Tibial artery (tissue), 4 donors: ENCODE measurements at places on chromosomes 11 and 22.
A peak's percentile ranks its signal among the peaks of the same experiment; 100 is the strongest.

- H3K27me3 ChIP-seq, result no peaks in the 10 kb centered on the region
- H3K36me3 ChIP-seq, result no peaks in the 10 kb centered on the region
- no peak overlapping the region for H3K4me3 ChIP-seq
- H3K27ac ChIP-seq, result no peak overlapping the region
- H3K4me1 ChIP-seq, result no peaks in the 10 kb centered on the region
- no peak for DNase-seq
These were observed 10.4 kb upstream of the SUN2 start for GRCh38 chr22:38766076-38766777.

- no peak overlapping the region for H3K4me3 ChIP-seq
- H3K36me3 ChIP-seq, result no peaks in the 10 kb centered on the region
- no peak overlapping the region for H3K27ac ChIP-seq
These were observed 46.1 kb upstream of the PRDM11 start for GRCh38 chr11:45100339-45100738.

GRCh38 chr11:128271401-128271800 lies 316.0 kb downstream of the ETS1 start:
- no peaks in the 10 kb centered on the region for H3K4me1 ChIP-seq
- H3K27me3 ChIP-seq, result no peaks in the 10 kb centered on the region
- no peaks in the 10 kb centered on the region for H3K36me3 ChIP-seq
- no peak for DNase-seq

GRCh38 chr11:531919-532526 lies 3.4 kb downstream of the HRAS start:
- DNase-seq, result no peak
- H3K27me3 ChIP-seq, result peaks cover 2% of the 10 kb centered on the region
- H3K4me1 ChIP-seq, result peaks cover 32% of the 10 kb centered on the region
- H3K27ac ChIP-seq, result no peak overlapping the region
- H3K36me3 ChIP-seq, result peaks cover 24% of the 10 kb centered on the region

GRCh38 chr22:47100019-47100418 lies 337.6 kb downstream of the TBC1D22A start:
- no peaks in the 10 kb centered on the region for H3K36me3 ChIP-seq
- DNase-seq, result no peak
- H3K4me3 ChIP-seq, result no peak overlapping the region

- no peaks in the 10 kb centered on the region for H3K36me3 ChIP-seq
- DNase-seq, result no peak
- no peak overlapping the region for H3K27ac ChIP-seq
These were observed 48.8 kb upstream of the TTLL12 start for GRCh38 chr22:43235445-43236409.

DNA sequence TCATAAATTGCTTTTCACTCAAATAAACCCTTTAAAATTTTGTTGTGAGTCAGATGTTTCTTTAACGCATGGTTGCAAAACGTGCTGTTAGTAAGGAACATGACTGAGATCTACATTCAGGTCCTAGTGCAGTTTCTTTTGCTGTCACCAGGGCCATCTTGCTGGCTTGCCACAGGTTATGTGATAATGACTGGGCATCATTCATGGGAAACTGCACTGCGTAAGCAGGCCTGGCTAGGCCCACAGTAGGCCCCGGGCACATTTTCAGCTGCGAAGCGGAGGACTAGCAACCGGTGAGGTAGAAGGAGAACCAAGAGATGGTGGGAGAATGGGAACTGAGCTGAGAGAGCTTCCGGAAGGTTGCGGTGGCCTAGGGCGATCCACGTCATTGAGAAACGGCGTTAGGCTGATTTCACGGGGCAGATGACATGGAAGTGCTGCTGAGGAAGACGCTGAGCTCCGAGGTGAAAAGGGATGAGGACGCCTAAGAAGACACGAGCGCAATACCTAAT lies 3.2 kb upstream of the KLHDC7B start:
- no peak overlapping the region for H3K4me3 ChIP-seq
- H3K27ac ChIP-seq, result no peak overlapping the region
- no peaks in the 10 kb centered on the region for H3K36me3 ChIP-seq

GRCh38 chr11:44923115-44923514 lies 27.6 kb downstream of the TP53I11 start:
- DNase-seq, result no peak
- no peak overlapping the region for H3K4me3 ChIP-seq
- H3K27ac ChIP-seq, result no peak overlapping the region
- H3K4me1 ChIP-seq, result no peaks in the 10 kb centered on the region
- H3K36me3 ChIP-seq, result peaks cover 6% of the 10 kb centered on the region

DNA sequence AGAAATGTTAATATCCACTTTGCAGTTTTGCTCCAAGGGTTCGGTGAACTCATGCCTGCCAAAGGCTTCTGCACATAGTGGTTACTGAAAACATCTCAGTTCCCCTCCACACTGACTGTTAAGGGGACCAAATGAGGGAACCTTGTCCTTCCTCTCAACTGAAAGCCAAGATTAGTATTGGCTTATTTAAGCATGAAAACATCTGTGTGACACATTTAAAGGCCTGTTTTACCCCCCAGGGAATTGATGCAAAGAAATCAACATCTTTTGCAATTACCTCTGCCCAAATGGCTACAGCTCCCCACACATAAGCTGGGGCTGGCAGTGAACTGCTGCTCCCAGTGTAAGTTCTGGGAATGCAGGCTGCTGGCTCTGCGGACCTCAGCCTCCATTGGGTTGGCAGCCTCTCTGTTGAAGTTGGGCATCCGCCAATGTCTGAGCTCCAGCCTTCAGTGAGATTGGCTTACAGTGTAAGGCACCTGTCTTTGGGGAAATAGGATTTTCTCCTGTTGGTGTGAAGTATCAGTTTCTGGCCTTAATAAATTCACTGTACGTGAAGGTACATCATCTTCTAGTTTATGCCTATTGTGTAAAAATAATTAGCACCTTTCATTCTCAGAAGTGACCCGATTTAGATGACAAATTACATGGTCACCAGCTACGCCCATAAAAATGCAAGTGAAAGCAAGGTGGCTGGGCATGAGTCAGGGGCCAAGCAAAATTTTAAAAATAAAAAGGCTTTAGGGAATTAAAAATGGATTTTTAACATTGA lies 213.4 kb upstream of the SYN3 start:
- H3K27me3 ChIP-seq, result no peaks in the 10 kb centered on the region
- no peak overlapping the region for H3K4me3 ChIP-seq
- H3K36me3 ChIP-seq, result no peaks in the 10 kb centered on the region
- H3K4me1 ChIP-seq, result peaks cover 7% of the 10 kb centered on the region
- DNase-seq, result peak; percentile 72
- peak overlapping the region; percentile 29 for H3K27ac ChIP-seq
